Left lung (tissue), 14 donors: ENCODE measurements at places on chromosomes 12 and 14. TPM values are rescaled to one million over a fixed set of nuclear protein-coding genes. Genes with fewer than 3 reads are reported as not detected.

VIPAS39 gene
- polyA plus RNA-seq, result 29.1 TPM

HCAR2 gene
- polyA plus RNA-seq, result 0.16 TPM

CCDC196 gene
- polyA plus RNA-seq, result not detected

SERPINA5 gene
- 0.58 TPM for polyA plus RNA-seq

TUBA1B gene
- polyA plus RNA-seq, result 914 TPM

APOF gene
- polyA plus RNA-seq, result 0.13 TPM

KRT2 gene
- not detected for polyA plus RNA-seq

OR10G2 gene
- not detected for polyA plus RNA-seq

- no peaks in the 10 kb centered on the region for H3K4me1 ChIP-seq
- H3K36me3 ChIP-seq, result no peaks in the 10 kb centered on the region
- no peaks in the 10 kb centered on the region for H3K27me3 ChIP-seq
- H3K27ac ChIP-seq, result no peak overlapping the region
- H3K4me3 ChIP-seq, result no peak overlapping the region
- DNase-seq, result no peak
These were observed 211.8 kb upstream of the AVPR1A start for GRCh38 chr12:63362791-63363190.

DNA sequence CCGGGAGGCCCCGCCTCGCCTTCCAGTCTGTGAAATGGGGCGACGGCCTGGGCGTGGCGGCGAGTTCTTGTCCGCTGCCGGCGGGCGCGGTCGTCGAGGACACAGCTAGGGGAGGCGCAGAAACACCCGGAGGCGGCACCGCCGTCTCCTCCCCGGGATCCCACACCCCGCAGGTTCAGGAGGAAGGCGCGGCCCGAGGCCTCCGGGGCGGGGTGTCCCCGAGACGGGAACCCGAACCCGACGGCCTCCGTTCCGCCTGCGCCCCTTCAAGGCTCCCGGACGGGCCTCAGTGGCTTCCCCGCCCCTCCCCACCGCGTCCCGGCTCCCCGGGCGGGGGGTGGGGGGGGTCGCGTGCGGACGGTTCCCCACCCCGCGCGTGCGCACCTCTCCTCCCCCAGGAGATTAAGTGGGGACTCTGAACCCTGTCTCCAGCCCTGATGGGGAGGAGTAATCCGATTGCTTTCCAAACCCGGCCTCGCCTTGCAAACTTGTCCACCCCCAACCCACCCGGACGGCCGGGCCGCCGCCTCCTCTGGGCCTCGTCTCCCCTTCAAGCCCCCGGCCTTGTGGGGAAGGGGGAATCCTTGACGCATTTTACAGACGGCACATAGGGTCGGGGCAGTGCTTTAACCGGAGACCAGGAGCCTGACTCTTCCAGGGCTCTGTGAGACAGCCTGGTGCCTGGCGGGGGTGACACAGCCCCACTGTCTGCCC, 35.3 kb upstream of the ANKRD9 start:
- no peak overlapping the region for H3K27ac ChIP-seq
- no peak for DNase-seq
- H3K27me3 ChIP-seq, result peaks cover 53% of the 10 kb centered on the region
- no peaks in the 10 kb centered on the region for H3K36me3 ChIP-seq

GRCh38 chr12:68749861-68750260, 3.9 kb downstream of the SLC35E3 start:
- peaks cover 31% of the 10 kb centered on the region for H3K4me1 ChIP-seq
- no peak overlapping the region for H3K4me3 ChIP-seq
- DNase-seq, result no peak
- no peaks in the 10 kb centered on the region for H3K27me3 ChIP-seq

- no peaks in the 10 kb centered on the region for H3K27me3 ChIP-seq
- no peak overlapping the region for H3K27ac ChIP-seq
These were observed 185.4 kb downstream of the ALG10B start for GRCh38 chr12:38501991-38502390.

DNA sequence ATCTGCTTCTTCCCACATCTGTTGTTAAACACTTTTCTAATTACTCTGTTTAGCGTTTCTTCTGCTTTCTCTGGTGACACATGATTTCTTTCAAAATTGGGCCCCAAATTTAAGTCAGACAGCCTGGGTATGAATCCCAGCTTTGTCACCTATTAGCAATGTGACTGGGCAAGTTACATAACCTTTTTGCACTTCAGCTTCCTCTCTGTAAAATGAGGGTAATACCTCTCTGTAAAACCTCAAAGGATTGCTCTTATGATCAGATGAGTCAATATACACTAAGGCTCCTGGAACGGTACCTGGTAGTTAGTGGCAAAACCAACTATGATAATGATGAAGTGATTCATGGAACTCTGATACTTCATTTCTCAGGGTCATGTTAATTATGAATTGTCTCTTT, 33.0 kb downstream of the E2F7 start:
- H3K36me3 ChIP-seq, result no peaks in the 10 kb centered on the region
- H3K27me3 ChIP-seq, result no peaks in the 10 kb centered on the region
- H3K4me3 ChIP-seq, result no peak overlapping the region

DNA sequence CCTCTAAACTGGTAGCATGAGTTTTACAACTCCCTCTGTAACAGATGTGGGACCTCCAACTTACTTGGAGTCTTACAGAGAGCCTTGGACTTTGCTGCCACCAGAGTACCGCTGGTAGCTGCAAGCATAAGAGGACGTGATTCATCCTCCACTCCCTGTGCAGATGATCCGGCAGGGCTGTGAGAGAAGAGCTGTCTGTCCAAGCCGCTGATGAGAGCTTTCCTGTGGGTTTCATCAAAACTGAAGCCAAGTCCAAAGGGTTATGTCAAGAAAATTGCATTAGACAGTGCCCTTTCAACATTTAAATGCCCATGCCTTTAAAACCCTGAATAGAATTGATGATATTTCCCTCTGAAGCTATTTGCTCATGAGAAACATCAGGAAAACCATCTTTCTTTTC, 85.8 kb downstream of the LLPH start:
- no peaks in the 10 kb centered on the region for H3K4me1 ChIP-seq
- no peaks in the 10 kb centered on the region for H3K36me3 ChIP-seq
- H3K27ac ChIP-seq, result no peak overlapping the region
- H3K27me3 ChIP-seq, result no peaks in the 10 kb centered on the region
- no peak overlapping the region for H3K4me3 ChIP-seq

DNA sequence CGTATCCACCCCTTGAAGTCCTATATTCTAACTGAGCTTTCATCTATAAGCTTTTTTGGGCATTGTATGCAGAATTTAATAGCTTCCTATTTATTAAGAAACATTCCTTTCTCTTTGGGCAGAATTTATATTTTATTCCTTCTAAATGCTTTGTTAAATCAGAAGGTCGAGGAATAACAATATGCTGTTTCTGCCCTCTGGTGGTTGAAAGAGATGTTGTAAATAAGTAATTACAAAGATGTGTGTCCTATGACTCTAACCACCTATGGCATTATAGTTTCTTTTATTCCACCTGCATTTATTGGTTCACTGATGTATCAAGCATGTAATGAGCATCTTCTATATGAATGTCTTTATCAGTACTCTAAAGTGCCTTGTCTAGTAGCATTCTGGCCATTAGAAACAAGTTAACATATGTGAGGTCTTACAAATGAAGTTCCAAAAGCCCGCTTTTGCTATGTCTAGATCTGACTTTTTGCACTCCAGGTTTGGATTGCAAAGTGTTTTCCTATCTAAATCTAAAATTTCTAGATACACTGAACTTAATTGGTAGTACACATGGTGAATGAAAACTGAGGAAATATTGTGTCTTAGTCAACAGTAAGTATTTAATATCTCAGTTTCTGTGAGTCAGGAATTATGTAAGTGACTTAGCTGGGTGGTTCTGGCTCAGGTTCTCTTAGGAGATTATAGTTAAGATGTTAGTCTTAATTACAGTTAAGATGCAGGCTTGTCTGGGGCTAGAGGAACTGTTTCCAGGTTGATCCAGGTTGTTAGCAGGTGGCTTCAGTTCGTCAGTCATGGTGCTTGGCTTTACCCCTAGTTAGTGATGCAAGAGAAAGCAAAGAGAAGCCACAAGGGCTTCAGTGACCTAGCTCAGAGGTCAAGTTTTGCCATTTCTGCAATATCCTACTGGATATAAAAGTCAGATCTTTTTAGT, 57.5 kb downstream of the PLEKHA5 start:
- no peaks in the 10 kb centered on the region for H3K36me3 ChIP-seq
- no peak overlapping the region for H3K4me3 ChIP-seq
- no peaks in the 10 kb centered on the region for H3K27me3 ChIP-seq
- H3K4me1 ChIP-seq, result peaks cover 28% of the 10 kb centered on the region
- DNase-seq, result peak; percentile 50
- H3K27ac ChIP-seq, result no peak overlapping the region

GRCh38 chr14:47978871-47979270, 303.5 kb upstream of the MDGA2 start:
- H3K27ac ChIP-seq, result no peak overlapping the region
- no peak overlapping the region for H3K4me3 ChIP-seq
- no peaks in the 10 kb centered on the region for H3K4me1 ChIP-seq
- H3K27me3 ChIP-seq, result no peaks in the 10 kb centered on the region

- H3K4me3 ChIP-seq, result no peak overlapping the region
- no peaks in the 10 kb centered on the region for H3K36me3 ChIP-seq
- H3K27me3 ChIP-seq, result no peaks in the 10 kb centered on the region
- H3K27ac ChIP-seq, result peak overlapping the region; percentile 14
- no peak for DNase-seq
- peaks cover 49% of the 10 kb centered on the region for H3K4me1 ChIP-seq
These were observed 38.2 kb upstream of the SYCP3 start for GRCh38 chr12:101777485-101777884.

DNA sequence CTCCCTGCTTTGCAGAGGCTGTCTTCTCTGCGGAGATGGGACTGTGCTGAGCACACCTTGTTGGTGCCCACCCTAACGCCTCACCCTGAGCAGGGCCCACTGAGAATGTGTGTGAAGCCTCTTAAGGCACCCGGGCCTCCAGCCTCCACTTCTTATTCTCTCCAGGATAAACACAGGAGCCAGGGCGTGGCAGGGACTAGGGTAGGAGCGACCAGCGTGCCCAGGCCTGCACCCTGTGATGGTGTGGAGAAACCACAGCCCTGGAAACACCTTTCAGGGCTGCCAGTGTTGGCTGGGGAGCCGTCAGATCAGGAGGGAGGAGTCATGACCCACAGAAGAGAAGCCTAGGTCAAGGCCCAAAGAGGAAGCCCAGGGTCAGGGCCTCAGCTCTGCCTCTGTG, 41.3 kb downstream of the VDR start:
- H3K27ac ChIP-seq, result no peak overlapping the region
- DNase-seq, result no peak
- H3K36me3 ChIP-seq, result peaks cover 54% of the 10 kb centered on the region
- no peaks in the 10 kb centered on the region for H3K27me3 ChIP-seq
- H3K4me1 ChIP-seq, result peaks cover 12% of the 10 kb centered on the region

- no peaks in the 10 kb centered on the region for H3K27me3 ChIP-seq
- no peak overlapping the region for H3K27ac ChIP-seq
- no peak overlapping the region for H3K4me3 ChIP-seq
- DNase-seq, result no peak
- H3K4me1 ChIP-seq, result no peaks in the 10 kb centered on the region
These were observed 153.6 kb downstream of the MSRB3 start for GRCh38 chr12:65432114-65432513.

DNA sequence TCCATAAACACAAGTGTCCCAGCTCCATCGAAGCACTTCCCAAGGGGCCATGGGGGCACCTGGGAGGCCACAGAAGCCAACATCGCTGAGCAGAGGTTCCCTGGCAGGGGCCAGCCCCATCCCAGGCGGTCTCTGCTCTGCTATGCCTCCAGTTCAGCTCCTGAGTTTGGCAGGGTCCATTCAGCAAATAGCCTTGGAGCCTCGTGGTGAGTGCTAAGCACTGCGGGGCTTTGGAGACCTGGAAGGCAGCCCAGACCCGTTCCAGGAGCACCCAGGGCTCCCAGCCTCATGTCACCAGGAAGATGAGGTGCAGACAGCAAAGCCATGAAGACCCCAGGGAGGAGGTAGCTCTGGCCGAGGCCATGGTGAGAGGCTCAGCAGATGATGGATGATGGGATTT, 109.5 kb downstream of the LGMN start:
- DNase-seq, result no peak
- H3K4me1 ChIP-seq, result no peaks in the 10 kb centered on the region
- H3K27ac ChIP-seq, result no peak overlapping the region
- H3K4me3 ChIP-seq, result no peak overlapping the region
- peaks cover 36% of the 10 kb centered on the region for H3K36me3 ChIP-seq

DNA sequence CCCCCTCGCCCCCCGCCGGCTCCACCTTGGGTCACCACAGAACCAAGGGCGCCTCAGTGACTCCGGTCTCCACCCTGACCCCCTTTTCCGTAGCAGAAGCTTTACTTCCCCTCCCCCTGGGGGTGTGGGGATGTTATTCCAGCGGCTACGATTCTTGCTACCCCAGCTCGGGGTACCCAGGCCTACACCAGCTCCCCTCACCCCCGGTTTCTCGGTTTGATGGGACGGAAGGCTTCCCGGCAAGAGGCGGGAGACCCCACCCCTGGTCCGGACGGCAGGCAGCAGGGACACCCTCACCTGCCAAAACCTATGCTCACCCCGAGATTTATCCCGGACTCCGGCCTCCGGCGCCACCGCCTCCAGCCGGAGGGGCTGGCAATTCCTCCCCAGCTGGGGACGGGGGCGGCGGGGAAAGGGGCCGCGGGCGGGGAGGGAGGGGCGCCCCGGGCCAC, 619 bp downstream of the RAB15 start:
- peaks cover 21% of the 10 kb centered on the region for H3K4me1 ChIP-seq
- no peak for DNase-seq
- H3K4me3 ChIP-seq, result peak overlapping the region; percentile 61
- no peaks in the 10 kb centered on the region for H3K36me3 ChIP-seq
- H3K27me3 ChIP-seq, result no peaks in the 10 kb centered on the region
- H3K27ac ChIP-seq, result no peak overlapping the region

DNA sequence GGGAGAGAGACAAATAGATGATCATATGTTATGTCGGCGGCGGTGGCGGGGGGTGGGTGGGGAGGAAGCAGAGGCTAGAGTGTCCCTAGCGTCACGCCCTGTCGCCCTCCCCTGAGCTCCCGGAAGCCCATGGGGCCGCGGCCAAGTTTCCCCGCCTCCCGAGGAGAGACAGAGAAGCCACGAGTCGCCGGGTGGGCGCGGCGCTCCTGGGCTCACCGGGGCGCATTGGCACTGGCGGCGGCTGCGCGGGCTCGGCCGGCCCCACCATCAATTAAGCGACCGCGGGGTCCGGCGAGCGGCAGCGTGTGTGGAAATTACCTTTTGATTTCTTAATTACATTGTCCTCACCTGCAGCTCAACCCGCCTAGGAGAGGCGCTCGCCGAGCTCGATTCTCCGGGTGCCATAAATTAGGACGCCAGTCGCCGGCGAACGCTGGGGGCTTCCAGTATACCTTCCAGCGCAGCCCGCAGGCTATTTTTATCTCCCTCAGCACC, 119.9 kb upstream of the LHX5 start:
- H3K27ac ChIP-seq, result no peak overlapping the region
- no peaks in the 10 kb centered on the region for H3K36me3 ChIP-seq
- H3K4me1 ChIP-seq, result no peaks in the 10 kb centered on the region
- no peak for DNase-seq

GRCh38 chr12:6264402-6265037, 46.0 kb upstream of the PLEKHG6 start:
- peak; percentile 67 for DNase-seq
- H3K27me3 ChIP-seq, result no peaks in the 10 kb centered on the region
- H3K27ac ChIP-seq, result peak overlapping the region; percentile 67
- H3K4me1 ChIP-seq, result no peaks in the 10 kb centered on the region

GRCh38 chr12:109729371-109729781, 15.8 kb downstream of the FAM222A start:
- no peaks in the 10 kb centered on the region for H3K36me3 ChIP-seq
- no peak for DNase-seq
- peaks cover 7% of the 10 kb centered on the region for H3K27me3 ChIP-seq
- no peak overlapping the region for H3K27ac ChIP-seq
